ENCODE measurements at places on chromosomes 3 and 15.

DNA sequence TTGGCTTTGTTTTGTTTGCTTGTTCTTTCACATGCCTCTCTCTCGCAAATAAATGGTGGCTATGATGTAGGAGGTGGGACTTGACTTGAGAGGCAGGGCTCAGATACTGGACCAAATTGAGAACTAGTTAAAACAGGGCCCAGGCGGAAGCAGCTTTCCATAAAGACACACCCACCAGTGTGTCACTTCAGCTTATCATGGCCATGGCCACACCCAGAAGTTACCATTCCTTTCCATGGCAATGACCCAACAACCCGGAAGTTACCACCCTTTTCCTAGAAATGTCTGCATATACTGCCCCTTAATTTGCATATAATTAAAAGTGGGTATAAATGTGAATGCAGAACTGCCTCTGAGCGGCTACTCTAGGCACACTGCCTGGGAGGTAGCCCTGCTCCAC, 62.6 kb upstream of the CNTN4 start:
- no peak for DNase-seq

DNA sequence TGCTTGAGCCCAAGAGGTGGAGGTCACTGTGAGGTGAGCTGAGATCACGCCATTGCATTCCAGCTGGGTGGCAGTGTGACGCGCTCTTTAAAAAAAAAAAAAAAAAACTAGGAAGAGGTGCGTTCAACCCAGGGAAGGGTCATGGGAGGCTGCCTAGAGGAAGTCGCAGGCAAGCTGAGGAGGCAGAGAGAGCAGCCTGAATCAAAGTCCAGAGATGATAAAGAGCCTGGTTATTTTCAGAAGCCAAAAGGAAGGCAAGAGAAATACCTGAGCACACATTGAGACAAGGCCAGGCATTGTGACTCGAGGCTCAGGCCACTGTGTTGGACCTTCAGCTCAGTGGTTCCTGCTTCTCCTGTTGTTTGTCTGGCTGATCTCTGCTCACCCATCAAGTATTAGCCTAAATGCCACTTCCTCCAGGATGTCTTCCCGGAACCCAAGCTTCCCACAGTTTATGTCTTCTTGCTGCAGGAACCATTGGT, 16.1 kb upstream of the GCNT3 start:
- DNase-seq = no peak

GRCh38 chr3:123936400-123936799, 24.6 kb downstream of the CCDC14 start:
- no peak for DNase-seq

DNA sequence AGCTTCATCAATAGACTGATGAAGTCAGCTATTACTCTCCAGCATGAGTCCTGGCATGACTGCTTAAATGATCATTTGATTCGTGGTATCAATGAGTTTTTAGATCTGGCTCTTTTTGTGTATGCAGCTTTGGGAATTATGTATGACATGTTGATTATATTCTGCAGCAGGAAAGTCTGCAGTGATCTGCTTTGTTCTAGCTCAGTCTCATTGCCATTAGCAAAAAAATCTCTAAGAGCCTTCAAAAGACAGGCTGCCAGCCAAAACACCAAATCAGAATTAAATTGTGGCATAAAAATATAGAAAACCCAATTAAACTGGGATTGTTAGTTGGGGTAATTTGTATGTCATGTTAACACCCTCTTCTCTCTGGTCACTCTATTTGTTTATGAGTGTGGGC, 1021.0 kb upstream of the SEMA6D start:
- no peak for DNase-seq

DNA sequence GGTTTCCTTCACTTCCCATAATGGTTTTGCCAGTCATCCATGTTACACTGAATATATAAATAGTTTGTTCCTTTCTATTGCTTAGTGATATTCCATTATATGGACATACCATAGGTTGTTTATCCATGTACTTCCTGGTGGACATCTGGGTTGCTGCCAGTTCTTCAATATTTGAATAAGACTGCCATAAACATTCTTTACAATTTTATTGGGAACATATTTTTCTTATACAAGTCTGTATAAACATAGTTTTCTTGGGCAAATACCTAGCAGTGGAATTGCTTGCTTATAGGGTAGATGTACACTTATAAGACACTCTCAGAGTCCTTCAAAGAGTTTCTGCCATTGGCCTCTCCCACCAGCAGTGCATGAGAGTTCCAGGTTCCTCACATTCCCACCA, 231.4 kb downstream of the OPA1 start:
- DNase-seq = no peak

GRCh38 chr15:73367624-73368300, 996 bp downstream of the HCN4 start:
- no peak for DNase-seq

DNA sequence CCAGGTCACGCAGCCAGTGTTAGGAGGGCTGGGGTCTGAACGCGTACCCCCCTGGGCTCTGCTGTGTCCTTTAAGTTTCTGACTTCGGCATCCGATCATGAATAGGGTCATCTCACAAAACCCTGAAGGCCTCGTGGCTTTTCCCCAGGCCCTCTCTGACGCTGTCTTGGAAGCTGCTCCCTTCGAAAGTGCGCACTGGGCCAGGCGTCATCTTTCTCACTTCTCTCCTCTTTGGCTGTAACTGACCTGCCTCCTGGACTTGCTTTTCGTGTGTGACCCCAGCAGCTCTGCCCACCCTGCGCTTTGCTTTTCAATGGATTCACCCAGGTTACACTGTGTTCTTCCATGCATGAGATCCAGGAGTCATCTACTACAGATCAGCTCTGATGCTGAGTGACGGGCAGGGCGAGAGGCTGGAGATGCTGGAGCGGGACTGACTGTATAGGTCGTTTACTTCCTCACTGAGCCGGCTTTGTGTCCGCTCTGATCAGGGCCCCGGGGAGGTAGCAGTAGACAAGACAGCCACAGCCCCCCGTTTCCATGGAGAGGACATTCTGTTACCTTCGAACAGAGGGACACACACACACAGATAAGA, 45.0 kb upstream of the PCSK6 start:
- no peak for DNase-seq

DNA sequence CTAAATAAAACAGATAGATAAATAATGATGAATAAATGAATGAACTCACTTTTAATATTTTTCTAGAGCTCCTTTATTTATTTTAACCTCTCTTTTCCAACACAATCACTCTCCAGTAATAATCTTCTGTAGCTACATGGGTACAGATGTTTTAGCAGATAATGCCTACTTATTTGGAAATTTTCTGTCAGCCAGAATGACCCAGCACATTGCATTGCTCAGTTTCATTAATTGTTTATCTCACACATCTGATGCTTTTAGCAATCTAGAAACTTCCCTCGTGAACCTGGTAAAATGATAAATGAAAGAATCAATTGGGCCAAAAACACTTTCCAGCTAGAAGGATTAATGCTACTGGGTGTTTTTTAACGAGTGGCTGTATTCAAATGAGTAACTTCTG, 14.9 kb upstream of the MYH15 start:
- DNase-seq = no peak

Measured in NCI-H1417 treated with DMSO at 0.1 percent for 48 hours (cell line).